ENCODE measurements at places on chromosomes 1 and 21.

DNA sequence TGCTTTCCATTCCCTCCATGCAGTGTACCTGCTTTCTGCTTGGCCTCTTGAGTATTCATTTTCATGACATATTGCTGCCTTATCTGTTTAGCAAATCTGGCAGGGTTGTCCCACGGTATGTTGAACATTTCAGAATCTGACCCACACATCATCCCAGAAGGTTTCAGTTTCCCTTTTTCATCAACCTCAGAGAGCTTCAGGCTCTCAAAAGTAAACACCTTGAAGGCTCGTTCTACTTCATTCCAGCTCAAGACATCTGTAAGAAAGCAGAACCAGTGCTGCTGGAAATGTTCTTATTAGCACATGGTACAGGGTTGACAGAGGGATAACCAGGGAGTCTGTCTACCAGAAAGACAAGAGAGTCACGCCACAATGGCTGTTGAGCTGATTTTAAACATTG lies 103.6 kb downstream of the SPAG17 start:
- DNase-seq, result no peak

GRCh38 chr1:193320270-193320669 lies 133.9 kb upstream of the B3GALT2 start:
- no peak for DNase-seq

DNA sequence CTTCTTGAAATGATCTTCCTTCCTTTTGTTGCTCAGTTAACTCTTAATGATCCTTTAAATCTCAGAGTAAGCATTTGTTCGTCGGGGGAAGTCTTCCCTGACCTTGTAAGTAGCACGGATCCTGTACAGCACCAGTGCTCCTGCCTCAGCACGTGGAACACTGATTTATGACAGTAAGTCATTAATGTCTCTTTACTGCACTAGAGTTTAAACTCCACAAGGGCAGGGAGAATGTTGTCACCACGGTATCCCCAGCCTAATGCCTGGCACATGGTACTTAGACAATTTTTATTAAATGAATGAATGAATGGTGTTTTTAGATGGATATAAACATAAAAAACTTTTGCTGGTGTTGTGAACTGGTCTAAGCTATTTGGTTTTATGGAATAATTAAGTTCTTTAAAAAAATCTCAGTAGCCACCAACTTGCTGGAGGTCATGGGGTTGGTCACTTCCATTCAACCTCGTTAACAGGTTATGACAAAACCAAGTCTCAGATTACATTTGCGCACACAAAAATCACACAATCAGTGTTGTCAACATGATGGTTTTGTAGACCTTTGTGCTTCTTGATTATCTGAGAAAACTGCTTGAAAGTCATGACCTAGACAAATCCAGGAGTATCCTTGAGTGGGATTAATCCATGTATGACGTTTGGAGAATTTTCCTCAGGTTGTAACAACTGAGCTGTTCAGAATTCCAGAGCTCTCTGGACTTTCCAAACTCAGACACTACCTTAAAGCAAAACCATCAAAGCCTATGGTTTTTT lies 326.9 kb downstream of the DUSP10 start:
- no peak for DNase-seq

DNA sequence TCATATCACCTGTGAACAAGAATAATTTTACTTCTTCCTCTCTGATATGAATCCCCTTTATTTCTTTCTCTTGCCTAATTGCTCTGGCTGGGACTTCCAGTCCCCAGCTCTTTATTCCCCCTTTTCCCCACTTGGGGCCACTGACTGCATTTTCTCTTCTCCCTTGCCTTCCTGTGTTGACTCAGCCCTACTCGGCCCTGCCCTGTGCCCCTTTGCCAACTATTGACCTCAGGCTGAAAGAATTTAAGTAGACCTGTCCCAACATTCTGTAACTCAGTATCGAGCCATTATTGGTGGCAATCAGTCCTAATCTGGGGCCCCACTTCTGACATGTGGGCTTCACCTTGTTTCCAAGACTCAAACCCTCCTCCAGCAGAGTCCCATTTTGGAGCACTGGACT lies 60.6 kb upstream of the STUM start:
- no peak for DNase-seq

DNA sequence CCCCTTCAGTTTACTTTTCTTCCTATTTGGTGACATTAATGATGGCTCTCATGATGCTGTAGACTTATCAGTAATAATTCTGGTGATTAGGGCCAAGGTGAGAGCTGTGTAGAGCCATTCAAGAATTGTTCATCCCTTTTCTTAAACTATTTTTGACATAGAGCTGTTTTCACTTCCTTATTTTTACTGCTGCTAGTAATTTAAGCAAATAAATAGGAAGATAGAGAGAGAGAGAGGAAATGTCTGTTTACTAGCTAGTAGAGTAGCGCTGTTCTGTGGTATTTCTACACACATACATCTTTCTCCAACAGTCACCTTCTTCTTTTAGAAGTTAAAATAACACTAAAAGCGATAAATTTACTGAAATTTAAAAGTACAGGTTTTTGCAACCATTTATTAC lies 678.0 kb upstream of the ZP4 start:
- DNase-seq, result peak; percentile 10

DNA sequence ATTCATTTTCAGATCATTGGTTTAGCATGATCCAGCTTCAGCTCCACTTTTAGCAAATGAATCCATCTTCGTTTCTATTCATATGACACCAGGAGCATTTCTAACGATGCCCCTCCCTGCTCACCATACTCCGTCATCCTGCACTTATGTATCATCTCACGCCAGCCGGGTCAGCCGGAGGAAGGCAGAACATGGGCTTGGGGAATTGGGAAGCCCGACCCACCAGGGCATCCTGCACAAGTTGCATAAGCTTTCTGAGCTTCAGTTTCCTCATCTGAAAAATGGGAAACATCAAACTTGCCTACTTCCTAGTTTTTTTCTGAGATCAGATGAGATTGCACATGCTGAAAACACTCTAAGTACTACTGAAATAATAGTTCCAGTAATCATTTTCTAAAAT lies 194.7 kb downstream of the AK5 start:
- peak; percentile 91 for DNase-seq

GRCh38 chr1:13735168-13735930 lies 35.4 kb downstream of the PRDM2 start:
- DNase-seq, result no peak

DNA sequence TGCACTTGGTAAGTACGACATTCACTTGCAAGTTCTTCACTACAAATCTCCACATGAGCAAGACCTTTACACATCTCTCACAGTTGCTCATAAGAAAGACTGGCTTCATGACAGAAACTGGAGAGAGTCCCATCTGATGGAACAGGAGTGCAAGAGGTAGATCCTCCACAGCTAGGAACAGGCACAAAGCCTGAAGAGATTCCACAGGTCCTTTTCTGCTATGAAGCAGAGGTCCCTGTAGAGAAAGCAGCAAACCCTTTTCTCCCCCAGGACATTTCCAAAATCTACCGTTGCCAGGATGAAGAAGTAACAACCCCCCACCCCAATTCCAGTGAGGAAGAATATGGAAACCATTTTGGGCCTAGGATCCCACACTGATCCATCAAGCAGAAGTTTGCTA lies 47.3 kb downstream of the EIF4G3 start:
- DNase-seq, result no peak
